NCI-H1417 (cell line): ENCODE measurements at places on chromosomes 7 and 10.

DNA sequence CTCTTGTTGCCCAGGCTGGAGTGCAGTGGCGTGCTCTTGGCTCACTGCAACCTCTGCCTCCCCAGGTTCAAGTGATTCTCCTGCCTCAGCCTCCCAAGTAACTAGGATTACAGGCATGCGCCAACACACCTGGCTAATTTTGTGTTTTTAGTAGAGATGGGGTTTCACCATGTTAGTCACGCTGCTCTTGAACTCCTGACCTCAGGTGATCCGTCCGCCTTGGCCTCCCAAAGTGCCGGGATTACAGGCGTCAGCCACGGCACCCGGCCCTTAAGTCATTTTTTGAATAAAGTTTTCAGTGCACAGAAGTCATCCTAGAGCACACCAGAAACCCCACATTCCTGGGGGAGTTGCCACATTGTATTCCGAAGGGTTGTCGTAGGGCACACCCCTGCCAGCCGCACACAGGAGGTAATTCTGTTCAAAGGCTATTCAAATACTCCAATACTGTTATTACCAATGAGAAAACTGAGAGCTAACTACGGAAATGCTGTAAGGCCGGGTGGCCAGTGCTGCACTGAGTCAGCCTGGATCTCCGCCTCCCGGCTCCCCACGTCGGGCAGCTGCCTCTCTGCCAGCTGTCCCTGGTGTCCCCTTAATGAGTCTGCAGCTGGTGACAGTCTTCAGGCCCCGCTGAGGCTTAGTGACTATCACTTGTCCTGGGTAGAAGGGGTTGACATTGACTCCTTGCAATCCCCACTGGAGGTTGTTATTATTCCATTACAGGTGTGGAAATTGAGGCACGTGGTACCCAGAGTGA, 8.6 kb upstream of the RFC2 start:
- peak; percentile 70 for DNase-seq

DNA sequence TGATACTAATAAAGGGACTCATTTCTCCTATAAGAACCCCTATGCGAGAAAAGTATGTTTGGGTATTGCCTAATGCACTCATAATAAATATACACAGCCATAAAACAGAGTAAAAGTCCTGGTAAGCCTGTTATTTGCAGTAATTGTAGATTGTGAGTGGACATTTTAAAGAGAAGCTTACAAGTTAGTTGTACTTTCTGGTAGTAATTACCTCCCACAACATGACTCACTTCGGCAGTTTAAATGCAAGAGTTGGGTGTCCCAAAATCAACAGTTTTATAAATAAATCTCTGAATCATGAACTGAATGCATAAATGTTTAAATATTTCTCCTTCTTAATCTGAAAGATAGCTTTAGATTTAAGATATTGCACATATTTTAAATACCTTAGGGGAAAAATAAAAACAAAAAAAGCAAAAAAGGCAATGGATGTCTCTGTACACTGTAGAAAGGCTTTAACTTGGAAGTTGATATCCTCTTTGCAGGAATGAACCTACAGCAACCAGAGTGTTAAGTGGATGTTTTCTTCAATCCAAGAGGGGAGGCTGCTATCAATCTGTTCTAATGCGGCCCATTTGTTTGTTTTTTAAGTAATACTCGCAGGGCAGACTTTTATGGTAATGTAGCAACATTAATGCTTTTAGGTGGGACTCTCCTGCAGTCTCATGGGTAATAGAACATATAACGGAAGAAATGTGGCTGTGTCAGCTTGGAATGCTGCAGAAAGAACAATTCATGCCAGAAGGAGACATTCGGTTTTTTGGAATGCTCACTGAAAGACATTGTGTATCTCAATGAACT, 57.3 kb upstream of the ZEB1 start:
- no peak for DNase-seq

- no peak for DNase-seq
These were observed 673.1 kb downstream of the TNS3 start for GRCh38 chr7:46908770-46909169.

DNA sequence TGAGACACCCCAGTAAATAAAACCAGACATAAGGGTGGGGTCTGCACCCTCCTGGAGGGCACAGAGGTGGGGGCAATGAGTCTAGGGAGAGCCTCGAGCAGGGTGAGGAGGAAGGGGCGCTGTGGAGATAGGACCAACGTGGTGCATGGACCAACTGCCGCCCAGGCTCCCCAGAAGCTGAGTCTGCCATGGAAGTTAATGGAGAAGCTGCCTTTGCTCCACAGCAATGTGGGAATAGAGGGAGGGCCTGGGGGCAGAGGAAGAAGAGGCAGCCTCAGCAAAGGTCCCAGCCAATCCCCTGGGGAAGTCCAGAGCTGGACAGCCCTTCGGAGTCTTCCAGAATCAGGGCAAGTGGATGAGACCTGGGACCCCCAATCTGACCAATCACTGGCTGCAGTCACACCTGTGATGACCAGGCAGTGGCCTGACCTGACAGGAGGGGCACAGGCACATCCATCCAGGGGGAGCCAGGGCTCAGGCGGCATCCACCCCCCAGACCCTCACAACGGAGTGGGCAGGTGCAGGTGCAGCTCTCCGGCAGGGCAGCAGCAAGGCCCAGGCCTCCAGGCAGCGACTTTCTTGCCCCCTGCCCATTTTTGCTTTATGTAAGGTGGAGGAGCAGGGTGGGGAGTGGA, 242.2 kb upstream of the PPP2R2D start:
- DNase-seq, result no peak

DNA sequence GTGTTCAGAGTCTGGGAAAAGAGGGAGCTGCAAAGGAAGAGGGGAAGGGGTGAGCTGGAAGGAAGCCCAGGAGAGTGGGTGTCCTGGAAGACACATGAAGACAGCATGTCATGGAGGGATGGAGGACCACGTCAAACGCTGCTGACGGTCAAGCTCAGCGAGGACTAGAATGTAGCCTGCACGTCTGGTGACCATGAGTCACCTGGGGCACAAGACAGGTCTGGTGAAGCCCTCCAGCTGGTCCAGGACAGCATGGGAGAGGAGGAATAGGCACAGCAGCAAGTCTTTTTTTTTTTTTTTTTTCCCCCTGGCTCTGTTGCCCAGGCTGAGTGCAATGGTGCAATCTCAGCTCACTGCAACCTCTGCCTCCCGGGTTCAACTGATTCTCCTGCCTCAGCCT, 19.6 kb upstream of the AMZ1 start:
- DNase-seq, result no peak

DNA sequence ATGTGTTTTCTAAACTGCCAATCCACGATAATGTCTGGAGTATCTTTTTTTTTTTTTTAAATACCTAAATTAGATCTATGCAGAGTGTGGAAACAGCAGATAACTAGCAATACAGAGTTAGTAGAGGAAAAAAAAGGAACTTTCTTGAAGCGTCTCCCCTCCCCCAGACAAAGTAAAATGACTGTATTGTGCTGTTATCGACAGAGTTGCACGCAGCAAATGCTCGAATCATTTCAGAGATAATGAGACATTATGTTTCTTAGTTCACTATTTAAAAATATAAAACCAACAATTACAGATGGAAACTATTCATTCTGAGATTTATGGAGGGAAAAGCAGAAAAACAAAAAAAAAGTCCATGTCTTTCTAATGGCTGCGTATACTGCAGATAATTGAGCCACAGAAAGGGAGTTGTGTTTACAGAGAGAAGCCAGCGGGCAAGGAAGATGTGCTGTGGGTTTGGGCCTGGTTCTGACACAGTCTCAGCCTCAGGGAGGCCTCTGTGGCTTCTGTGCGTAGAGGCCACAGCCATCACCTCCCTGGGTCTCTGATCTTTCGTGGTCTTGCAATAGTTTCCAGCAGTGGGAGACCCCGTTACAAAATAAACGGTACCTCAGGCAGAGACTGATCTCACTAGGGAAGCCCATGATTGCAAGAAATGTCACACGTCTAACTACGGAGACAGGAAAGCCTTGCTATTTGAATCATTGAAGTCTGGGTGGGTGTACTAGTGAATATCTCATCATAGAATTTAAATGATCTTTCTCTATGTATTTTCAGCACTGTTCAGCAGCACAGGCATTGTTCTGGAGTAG, 19.1 kb upstream of the KLF6 start:
- DNase-seq, result peak; percentile 1

DNA sequence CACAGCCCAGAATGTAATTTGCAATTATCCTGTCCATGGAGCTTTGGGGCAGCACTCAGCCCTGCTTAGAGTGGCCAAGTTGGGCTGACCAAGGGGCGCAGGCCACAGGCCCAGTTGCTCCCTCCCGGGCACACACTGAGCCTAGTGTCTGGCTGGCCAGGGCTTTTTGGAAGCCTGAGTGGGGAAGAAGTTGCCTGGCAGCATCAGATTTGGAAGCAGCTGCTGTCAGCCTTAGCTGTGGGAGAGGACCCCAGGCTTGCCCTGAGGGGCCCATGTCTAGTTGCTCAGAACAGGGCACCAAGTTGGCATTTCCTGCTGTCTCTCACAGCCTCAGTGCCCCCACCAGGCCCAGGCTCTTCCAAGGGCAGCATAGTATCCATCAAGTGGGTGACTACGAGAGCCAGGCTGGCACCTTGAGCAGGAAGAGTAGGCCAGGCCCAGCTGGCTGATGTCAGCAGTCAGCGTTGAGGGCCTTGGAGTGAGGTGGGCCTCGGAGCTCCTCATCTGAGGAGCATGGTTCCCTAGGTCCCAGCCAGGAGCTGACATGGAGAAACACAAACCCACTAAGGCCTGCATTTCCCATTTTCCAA, 14.4 kb downstream of the ANTXRL start:
- no peak for DNase-seq

GRCh38 chr10:77415313-77415960, 222.2 kb downstream of the KCNMA1 start:
- DNase-seq, result no peak

GRCh38 chr7:158581440-158582088, 6.1 kb downstream of the PTPRN2 start:
- DNase-seq, result peak; percentile 87

GRCh38 chr7:2112261-2113198, 120.2 kb downstream of the MAD1L1 start:
- no peak for DNase-seq

DNA sequence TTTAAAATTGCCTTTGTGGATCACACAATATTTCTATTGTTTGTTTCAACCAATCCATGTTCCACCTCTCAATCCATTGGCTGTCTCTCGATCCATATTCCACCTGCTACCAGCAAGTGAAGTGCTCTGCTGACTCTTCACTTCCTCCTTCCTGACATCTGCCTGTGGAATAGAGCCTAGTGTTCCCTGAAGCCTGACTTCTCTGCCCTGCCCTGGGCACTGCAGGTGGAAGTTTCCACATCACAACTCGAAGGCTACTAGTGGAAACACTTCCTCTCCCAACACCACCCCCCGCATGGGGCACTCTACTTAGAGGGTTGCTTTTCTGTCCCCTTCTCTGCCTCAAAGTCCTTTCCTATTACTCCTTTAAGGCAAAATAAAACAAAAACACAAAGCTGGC, 563.8 kb upstream of the IGFBP3 start:
- no peak for DNase-seq
